ENCODE measurements at places on chromosomes 6 and 20.

DNA sequence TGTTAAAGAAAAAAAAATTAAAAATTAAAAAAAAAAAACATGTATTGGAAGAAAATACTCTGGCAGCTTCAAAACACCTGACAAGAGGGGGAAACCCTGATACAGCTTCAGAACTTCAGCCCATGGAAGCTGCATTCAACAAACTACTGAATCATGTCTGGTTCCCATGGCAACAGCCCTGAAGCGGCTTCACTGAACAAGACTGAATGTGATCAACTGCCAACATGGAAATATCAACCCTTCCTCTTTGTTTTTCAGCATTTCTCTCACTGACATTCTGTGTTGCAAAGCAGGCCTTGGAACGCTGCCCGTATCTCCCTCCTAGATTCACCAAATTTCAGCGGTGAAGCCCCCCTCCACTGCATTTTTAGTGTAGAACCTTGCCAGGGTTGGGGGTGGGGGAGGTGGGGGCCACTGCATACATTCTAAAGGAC is 91.3 kb upstream of the SHLD1 start:
- peak; percentile 76 for DNase-seq

- DNase-seq: no peak
These were observed 50.9 kb downstream of the SNRNP48 start for GRCh38 chr6:7640607-7641577.

GRCh38 chr6:24856901-24857670 is 58.4 kb upstream of the ARMH2 start:
- DNase-seq: no peak

GRCh38 chr6:121885399-121886152 is 450.1 kb downstream of the GJA1 start:
- DNase-seq: no peak

GRCh38 chr20:23419657-23419994 is 1.7 kb downstream of the NAPB start:
- no peak for DNase-seq

Measured in activated CD4-positive, alpha-beta T cell treated with anti-CD3 and anti-CD28 coated beads for 48 hours (primary cell).